H1 (cell line): ENCODE measurements at places on chromosomes 2 and 18.

DNA sequence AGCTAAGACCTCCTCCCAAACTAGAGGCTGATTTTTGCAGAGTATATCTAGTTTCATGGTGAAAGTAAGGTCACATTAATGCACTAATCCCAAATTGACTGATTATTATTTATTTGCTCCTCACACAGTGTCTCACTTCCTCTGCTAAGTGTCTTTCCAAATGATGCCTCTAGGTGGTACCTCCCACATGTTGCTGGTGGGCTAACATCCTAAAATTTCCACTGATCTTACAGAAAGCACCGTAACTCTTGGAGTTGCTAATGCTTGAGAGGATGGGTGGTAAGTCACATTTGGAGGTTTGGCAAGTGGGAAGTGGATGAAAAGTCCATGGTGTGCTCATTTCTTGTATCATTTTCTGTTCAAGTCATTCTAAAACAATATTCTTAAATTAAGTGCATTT is 428.7 kb upstream of the GYPC start:
- no peaks in the 10 kb centered on the region for H3K4me1 ChIP-seq
- DNase-seq = no peak
- H3K36me3 ChIP-seq = no peaks in the 10 kb centered on the region

DNA sequence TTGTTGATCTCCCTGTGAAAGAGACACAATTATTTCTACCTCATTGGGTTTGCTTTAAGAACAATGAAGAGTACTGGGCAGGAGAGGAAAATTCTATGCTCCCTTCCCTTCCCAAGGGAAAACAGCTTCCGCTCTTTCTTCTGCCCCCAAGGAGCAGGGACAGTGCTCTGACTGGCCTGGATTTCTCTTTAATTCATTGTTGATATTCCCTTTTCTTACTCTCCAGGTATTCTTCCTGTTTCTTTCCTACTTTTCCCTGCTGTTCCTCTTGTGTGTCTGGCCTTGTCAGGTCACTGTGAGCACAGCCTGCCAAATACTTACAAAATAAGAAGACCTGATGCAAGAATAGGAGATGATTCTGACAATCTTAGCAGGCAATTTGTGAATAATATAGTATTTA is 49.6 kb upstream of the SPAG16 start:
- no peak overlapping the region for H3K4me3 ChIP-seq
- H3K4me1 ChIP-seq = no peaks in the 10 kb centered on the region
- no peak for DNase-seq
- H3K27me3 ChIP-seq = no peaks in the 10 kb centered on the region
- H3K27ac ChIP-seq = no peak overlapping the region

GRCh38 chr2:168530982-168531622 is 75.0 kb downstream of the CERS6 start:
- H3K27ac ChIP-seq = no peak overlapping the region
- no peak for DNase-seq
- no peak overlapping the region for H3K4me3 ChIP-seq
- H3K36me3 ChIP-seq = no peaks in the 10 kb centered on the region
- H3K4me1 ChIP-seq = no peaks in the 10 kb centered on the region; the same call in 1 of the 2 replicates

- no peak overlapping the region for H3K4me3 ChIP-seq
- no peaks in the 10 kb centered on the region for H3K36me3 ChIP-seq
- peaks cover 5% of the 10 kb centered on the region for H3K4me1 ChIP-seq
- H3K27me3 ChIP-seq = no peaks in the 10 kb centered on the region
- H3K27ac ChIP-seq = no peak overlapping the region
These were observed 307.3 kb upstream of the CHAC2 start for GRCh38 chr2:53460347-53460746.

GRCh38 chr2:190996338-190996946 is 17.5 kb downstream of the STAT1 start:
- H3K4me1 ChIP-seq = no peaks in the 10 kb centered on the region
- H3K36me3 ChIP-seq = peaks cover 12% of the 10 kb centered on the region; the same call in 1 of the 2 replicates
- peak; percentile 50 for DNase-seq
- no peak overlapping the region for H3K27ac ChIP-seq

DNA sequence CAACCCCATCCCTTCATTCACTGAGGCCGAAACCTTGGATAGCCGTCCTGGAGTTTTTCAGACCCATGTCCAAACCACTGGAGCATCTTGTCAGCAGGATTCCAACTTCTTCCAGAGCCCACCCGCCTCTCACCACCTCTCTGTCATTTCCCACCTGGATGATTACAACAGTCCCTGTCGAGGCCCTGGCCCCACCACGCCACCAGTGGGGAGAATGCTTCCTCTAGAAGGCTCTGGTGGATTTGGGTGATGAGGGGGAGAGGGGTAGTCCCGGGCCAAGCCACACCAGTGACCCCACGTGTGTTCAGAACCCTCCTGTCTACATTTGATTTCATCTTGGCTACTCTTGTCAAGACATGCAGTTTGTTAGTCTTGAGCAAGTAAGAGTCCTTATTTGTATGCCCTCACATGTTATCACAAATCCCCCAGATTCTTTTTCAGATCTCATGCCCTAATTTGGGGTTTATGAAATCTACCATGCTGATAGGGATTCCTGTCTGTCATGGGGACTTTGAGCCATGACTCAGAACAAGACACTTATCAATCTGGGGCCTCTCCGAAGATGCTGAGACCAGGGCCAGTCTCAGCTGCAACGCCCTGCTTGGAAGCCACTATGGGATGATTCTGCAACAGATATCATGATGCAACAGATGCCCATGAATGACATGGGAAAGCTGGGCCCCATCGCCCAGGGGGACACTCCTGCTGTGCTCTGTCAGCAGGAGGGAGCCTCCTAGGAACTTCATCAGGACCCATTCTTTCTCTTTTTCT is 186.1 kb downstream of the ZFP36L2 start:
- H3K27me3 ChIP-seq = no peaks in the 10 kb centered on the region
- H3K4me1 ChIP-seq = peaks cover 8% of the 10 kb centered on the region
- DNase-seq = no peak
- no peak overlapping the region for H3K27ac ChIP-seq
